NCI-H524 (cell line): ENCODE measurements at places on chromosomes 12 and 14.

DNA sequence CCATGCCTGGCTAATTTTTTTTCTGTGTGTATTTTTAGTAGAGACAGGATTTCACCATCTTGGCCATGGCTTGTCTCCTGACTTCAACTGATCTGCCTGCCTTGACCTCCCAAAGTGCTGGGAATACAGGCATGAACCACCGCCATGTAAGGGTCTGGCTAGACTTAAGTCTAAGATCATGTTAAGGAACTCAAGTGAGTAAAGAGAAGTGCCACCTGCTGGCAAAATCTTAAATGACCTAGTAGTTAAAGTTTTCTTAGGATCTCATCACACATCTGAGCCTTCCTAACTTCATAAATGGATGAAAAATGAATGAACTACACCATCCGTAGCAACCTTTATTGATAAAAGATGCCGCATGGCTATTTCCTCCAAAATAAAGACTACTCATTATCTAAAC is 1.7 kb upstream of the C12orf56 start:
- no peak for DNase-seq

DNA sequence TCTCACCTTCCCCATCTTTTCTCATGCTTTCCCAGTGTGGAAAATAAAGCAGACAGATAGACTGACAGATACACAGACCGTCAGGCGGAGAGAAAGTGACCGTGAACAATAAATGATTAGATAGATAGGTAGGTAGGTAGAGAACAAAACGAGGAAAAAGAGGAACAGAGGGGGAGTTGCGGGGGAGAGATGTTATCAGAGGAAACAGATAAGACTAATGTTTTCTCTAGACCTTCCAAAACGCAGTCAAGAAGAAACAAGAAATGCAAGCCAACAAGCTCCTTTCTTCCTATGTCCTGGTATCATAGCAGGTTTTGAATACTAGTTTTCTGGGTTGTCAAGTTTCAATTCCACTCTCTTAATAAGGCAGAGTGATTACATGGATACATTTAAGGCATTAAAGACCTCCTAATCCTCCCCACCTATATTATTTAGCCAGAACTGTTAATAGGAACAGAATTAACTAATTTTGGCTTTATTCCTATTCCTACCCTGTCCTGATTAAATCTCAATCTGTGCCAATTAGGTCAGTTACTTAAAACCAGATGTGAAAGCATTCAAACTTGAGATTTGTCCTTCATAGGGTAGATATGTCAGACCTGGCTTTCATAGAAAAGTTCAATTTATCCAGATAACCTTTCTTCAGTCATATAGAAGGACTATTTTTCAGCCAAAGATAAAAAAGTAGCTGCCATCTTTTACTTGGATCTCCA is 89.0 kb upstream of the PTPRR start:
- no peak for DNase-seq

GRCh38 chr12:124429535-124429934 is 134.6 kb downstream of the RFLNA start:
- no peak for DNase-seq

DNA sequence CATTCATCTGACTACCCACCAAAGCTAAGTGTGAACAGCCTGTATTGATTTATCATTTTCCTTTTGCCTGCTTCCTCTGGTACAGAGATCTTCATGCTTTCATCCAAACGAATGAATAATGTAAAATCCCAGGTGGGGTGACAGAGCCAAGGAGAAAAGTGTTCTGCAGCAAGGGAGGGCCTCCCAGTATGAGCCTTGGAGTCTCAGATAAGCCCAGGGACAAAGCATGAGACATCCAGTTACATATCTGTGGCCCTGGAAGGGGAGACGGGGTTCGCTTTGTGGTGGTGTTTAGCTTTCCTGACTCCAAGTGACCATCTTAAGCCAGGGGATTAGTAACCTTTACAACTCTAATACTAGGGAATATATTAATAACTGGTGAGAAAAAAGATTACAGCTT is 177.1 kb downstream of the ETV6 start:
- DNase-seq = no peak

DNA sequence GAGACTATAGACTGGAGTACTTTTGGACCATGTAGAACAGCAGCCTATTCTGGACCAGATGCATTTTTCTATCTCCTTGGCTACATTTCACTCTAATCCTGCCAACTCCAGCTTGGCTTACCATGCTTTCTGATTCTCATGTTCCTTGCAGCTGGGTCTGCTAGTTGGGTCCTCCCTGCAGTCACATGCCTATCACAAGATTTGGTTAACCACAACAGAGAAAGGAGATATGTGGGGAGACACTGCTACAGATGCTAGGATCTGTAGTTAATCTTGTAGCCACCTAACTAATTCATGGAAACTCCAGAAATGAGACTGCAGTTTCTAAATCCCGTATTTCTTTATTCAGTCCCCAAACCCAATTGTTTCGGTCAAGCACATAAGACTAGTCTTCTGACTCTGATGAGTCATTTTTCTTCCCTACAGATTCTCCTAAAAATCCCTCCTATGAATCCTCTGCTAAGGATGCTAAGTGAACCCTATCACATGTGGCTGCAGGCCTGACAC is 410.6 kb downstream of the DAD1 start:
- DNase-seq = no peak

- DNase-seq = no peak
Observed at GRCh38 chr12:56256326-56256960, 1.7 kb downstream of the ANKRD52 start.

GRCh38 chr14:104140213-104140462 is 1.8 kb downstream of the KIF26A start:
- DNase-seq = no peak

DNA sequence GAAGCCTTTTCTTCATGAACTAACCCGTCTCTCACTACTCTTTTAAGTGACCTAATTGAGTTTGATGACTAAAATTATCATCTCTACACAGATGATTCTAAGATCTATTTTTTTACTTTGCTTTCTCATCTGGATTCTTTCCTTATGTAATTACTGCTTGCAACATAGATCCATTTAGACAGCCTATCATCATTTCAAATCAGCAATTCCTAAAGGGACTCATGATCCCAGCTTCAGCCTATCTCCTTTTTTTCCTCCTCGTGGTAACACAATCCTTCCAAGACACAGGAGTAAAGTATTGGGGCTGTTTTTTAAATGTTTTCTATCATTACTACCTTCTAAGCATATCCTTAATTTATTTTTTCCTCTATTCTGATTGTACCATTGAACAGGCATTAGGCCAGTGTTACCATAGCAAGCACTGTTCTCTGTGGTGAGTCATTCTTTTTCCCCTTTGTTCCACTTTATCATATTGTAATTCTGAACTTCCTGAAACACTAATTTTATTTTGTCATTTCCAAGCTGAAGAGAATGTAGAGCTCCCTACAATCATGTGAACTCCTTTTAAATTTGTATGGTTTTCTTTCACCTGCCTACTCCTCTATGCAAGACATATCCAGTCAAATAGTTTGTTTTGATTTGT is 190.4 kb upstream of the FAR2 start:
- DNase-seq = no peak

GRCh38 chr12:19191563-19191962 is 62.0 kb downstream of the PLEKHA5 start:
- DNase-seq = no peak

- DNase-seq = no peak
Observed at GRCh38 chr14:101222362-101223070, 319.0 kb upstream of the RTL1 start.

DNA sequence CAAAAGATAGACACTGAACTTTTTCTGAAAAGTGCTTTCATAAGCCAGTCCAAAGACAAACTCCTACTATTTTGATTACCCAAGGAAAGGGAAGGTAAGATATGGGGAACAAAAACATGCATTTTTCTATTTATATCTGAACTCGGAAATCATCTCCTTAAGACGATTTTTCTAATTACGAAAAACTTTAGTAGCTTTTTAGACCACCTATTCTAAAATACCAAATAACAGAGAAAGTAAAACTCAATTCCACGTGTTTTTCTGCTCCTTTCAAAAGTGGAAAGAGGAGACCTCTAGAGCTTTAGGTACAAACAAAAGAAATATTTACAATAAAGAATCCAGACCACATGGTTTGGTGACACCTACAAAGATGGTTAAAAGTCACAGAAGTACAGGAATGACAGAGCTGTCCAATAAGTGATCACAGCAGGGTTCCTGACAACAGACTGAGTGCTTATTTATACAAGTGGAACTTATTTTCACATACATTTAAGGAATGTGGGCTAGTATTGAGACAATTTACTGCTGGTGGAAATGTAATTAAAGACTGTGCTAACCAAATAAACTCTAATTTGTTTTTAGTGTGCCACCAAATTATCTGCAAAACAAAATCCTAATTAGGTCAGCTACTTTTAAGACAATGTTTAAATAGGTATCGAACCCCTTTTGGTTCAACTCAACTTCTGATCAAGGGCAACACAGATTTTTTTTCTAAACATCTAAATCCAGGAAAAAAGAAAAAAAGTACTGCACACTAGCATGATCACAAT is 2.4 kb downstream of the LRIG3 start:
- DNase-seq = peak; percentile 5

DNA sequence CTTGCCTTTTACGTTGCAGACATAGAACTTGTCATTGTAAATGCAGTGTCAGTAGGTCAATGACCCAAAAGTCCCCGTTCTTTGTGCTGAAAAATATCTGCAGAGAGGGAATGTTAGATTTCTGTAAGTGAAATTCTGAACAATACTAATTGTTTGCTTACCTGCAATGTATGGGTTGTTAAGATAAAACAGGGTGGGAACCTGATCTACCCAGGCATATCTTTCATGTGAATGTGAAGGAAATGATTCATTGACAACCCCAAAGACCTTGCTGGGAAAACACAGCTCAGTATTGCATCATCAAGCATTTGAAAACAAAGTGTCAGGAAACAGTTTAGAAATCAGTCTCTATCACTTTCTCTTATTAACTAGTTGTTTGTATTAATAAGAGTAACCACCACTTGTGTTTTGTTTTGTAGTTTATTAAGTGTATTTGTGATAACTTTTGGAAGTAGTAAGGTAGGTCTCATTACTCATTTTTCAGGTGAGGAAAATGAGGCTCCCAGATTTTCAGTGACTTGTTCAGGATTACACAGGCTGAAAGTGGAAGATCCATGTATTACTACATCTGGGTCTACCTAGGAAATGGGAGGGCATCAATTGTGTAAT is 57.9 kb upstream of the SLC38A2 start:
- DNase-seq = no peak

DNA sequence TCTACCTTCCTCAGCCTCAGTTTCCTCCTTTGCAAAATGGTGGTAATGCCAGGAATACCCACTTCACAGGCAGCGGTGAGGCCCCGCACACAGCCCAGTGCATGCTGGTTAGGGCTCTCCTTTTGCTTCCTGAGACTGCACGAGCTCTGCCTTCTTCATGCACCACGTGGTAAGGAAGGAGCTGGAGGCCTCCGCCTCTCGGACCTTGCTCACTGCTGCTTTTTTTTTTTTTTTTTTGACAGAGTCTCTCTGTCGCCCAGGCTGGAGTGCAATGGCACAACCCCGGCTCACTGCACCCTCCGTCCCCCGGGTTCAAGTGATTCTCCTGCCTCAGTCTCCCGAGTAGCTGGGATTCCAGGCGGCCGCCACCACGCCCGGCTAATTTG is 18.1 kb downstream of the TAMALIN start:
- DNase-seq = no peak

DNA sequence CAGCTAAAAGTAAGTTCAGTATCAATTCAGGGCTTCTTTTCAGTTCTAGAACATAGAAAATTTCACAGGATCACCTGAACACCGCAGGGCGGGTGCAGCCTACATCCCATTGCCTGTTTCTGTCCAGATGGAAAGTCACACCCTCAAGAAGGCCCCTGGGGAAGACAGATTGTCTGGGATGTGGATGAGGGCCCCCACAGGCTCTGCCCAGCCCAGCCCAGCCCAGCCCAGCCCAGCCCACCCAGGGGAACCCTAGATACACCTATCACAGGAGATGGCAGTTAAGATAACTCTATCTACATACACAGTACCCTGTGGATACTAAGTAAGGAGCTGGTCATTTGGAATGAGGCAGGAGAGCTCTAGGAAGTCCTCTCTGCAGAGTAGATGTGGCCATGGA is 68.4 kb downstream of the DPF3 start:
- DNase-seq = peak; percentile 36

DNA sequence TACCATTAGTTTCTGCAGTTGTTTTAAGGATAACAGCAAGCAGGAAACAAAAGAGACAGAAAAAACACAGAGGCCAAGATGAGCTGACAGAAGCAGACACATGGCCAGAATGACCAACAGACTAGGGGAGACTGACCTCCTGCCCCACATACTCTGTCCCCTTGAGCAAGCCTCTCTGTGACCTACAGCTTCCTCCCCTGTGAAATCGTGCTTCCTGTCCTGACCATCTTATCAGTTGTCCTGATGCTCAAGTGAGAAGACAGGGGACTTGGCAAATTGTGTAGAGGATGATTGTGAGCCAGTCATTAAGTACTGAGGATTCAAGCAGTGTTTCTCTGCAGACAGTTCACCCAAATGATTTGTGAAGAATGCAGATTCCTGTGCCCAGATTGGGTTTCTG is 229.0 kb downstream of the SLC41A2 start:
- DNase-seq = no peak

- DNase-seq = no peak
Observed at GRCh38 chr12:12180136-12180535, 86.7 kb downstream of the LRP6 start.

- DNase-seq = no peak
Observed at GRCh38 chr12:81809829-81810595, 50.9 kb upstream of the PPFIA2 start.

DNA sequence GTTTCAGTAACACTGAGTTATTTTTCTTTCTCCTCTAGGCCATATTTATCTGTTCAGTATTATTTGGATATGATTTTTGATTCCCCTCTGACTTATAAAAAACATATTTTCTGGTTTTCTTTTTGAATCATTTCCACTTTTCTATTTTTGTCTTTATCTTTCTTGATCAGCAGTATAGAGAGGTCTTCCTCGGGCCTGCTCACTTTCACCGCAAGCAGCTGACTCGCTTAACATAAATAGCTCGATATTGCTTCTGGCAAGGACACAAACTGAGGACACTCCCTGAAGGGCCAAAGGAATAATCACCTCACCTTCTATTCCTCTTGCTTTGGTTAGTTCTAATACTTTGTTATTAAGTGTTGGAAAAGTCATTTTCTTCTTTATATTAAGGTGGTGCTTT is 25.8 kb upstream of the TRHDE start:
- DNase-seq = no peak

DNA sequence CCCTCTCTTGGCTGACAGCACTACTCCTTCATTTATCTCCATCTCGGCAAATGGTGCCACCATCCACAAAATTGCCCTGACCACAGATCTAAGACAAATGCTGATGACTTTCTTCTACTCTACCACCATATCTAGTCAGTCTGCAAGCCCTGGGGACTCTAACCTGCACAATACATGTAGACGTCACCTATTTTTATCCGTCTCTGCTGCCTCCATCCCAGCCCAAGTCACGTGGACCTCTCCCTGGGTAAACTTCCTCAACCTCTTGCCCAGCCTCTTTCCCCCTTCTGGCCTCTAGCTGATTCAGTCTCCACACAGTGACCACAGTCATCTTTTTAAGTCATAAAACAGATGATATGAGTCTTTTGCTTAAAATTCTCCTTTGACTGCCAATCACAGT is 1203.0 kb downstream of the AACS start:
- no peak for DNase-seq

GRCh38 chr12:106583242-106584103 is 669 bp downstream of the RFX4 start:
- DNase-seq = no peak
